ENCODE measurements at places on chromosomes 7 and 10.
A peak's percentile ranks its signal among the peaks of the same experiment; 100 is the strongest.

DNA sequence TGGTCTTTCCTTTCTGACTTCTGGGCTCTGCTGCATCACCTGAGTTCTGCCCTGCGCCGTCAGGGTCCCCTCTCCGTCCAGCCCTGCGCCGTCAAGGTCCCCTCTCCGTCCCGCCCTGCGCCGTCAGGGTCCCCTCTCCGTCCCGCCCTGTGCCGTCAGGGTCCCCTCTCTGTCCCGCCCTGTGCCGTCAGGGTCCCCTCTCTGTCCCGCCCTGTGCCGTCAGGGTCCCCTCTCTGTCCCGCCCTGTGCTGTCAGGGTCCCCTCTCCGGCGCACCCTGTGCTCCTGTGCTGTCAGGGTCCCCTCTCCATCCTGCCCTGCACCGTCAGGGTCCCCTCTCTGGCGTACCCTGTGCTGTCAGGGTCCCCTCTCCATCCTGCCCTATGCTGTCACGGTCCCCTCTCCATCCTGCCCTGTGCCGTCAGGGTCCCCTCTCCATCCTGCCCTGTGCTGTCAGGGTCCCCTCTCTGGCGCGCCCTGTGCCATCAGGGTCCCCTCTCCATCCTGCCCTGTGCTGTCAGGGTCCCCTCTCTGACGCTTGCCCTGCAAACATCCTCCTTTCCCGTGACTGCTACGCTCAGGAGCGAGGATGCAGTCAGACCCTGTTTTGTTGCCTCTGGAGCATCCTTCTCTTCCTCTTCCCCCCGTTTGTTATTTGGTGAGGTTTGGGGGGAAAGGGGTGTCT is 66.4 kb downstream of the INPP5A start:
- no peak for DNase-seq

DNA sequence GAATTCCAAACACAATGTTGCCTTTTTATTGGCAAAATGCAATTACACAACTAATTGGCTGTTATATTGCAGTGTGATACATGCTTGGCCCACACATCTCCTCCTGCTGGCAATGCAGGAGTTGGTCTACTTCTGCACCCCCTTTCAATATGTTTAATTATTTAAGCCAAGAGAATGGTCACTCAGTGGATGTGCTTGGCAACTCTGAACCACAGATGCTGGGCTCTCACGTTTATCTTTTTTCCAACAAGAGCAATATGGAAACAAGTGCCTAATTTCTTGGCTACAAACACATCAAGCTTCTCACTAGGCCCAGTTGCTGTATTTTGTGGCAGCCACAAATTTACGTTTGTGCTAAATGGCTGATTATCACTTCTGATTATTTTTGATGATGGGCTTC is 1149.2 kb upstream of the CELF2 start:
- no peak for DNase-seq

DNA sequence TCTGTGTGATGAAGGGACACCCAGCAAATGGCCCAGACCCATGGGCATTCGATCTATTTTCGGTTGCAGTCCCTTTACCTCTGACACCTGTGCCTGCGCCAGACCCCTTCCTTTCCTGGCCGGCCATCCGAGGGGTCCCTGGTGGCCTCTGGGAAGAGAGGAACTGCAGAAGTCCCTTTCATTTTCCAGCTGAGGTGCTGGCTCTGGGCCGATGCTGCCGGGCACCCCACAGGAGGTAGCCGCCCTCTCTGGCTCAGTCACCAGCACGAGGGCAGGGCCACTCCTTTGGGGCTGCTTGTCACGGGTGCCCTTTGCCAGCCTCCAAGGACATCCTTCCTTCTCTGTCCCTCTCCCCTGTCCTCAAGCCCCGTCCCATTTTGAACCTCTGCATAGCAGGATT is 4.2 kb upstream of the ELN start:
- DNase-seq = no peak

GRCh38 chr7:108299251-108299973 is 156.8 kb downstream of the NRCAM start:
- no peak for DNase-seq

- DNase-seq = peak; percentile 47
Measured at GRCh38 chr10:117496616-117497028, 45.9 kb upstream of the EMX2 start.

GRCh38 chr7:27315066-27315465 is 72.5 kb downstream of the EVX1 start:
- no peak for DNase-seq

DNA sequence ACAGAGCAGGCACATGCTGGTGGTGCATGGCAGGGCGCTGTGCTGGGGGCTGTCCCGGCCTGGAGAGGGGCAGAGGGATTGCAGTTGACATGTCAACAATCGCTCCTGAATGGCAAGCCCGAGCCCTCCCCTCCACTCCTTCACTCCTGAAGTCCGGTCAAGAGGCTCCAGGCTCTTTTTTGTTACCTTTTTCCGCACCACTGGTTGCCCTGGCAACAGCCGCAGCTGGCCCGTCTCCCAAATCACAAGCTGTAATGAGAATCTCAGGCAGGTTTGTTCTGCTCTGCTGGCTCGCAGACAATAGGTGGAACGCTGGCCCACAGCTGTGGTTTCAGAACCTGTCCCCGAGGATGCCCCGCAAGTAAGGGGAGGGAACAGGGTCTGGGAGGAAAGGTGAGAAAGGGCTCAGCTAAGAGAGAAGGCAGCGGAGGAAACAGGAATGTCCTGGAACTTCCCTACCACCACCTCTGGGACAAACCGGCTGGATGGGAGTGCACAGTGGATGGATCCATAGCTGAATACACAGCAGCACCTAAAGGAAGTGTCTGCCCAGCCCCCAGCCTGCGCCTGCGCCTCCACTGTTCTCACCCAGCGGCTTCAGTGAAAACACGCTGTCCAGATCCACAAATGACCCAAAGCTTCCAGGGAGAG is 58.9 kb downstream of the CALML3 start:
- DNase-seq = no peak
